Thoracic aorta endothelial cell (primary cell): ENCODE measurements at places on chromosomes 12 and 14. TPM values are rescaled to one million over a fixed set of nuclear protein-coding genes. Genes with fewer than 3 reads are reported as not detected.

The KLRD1 gene
- 0.07 and 0.27 TPM in 2 replicates for total RNA-seq

The SLC22A17 gene
- 0.86 and 1.1 TPM in 2 replicates for total RNA-seq

The CD27 gene
- total RNA-seq, result not detected in 2 replicates

The FOXN4 gene
- total RNA-seq, result not detected in 2 replicates

The CEBPE gene
- total RNA-seq, result not detected in 2 replicates

The CLEC4D gene
- total RNA-seq, result not detected in 2 replicates

The SLC41A2 gene
- total RNA-seq, result 16.0 and 26.8 TPM in 2 replicates
